Keratinocyte (primary cell): ENCODE measurements at places on chromosomes 6 and 20.

- no peaks in the 10 kb centered on the region for H3K27me3 ChIP-seq
- no peak for DNase-seq
- no peak overlapping the region for H3K4me3 ChIP-seq
Measured at GRCh38 chr6:143485967-143486366, 25.6 kb downstream of the FUCA2 start.

DNA sequence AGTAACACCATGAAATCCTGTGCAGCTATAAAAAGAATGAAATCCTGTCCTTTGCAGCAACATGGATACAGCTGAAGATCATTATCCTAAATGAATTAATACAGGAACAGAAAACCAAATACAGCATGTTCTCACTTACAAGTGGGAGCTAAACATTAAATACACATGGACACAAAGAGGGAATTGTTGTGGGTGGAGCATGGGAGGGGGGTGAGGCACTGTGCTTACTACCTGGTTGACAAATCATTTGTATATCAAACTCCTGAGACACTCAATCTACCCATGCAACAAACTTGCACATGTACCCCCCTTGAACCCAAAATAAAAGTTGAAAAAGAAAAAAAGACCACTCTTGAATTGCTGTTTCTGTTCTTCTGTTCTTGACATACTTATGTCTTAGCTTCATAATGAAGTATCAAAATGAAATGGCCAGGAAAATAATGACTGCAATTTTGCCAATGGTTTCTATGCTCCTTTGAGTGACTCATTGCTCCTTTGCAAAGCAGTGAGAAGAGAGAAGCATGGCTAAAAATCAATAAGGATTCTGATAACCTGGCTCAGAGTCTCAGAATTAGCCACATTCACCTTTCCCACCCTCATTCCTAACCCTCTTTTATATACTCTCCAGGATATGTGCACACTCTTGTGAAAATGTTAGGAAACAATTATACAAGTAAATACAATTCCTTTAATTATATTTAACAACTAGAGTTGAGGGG, 71.0 kb downstream of the CYP39A1 start:
- DNase-seq = no peak
- H3K27ac ChIP-seq = no peak overlapping the region
- H3K36me3 ChIP-seq = no peaks in the 10 kb centered on the region
- H3K4me3 ChIP-seq = no peak overlapping the region

- no peak overlapping the region for H3K27ac ChIP-seq
- H3K36me3 ChIP-seq = no peaks in the 10 kb centered on the region
- no peak for DNase-seq
Measured at GRCh38 chr20:61744691-61745396, 320.8 kb downstream of the TAF4 start.

GRCh38 chr6:53744321-53744720, 50.5 kb upstream of the LRRC1 start:
- no peak overlapping the region for H3K27ac ChIP-seq
- H3K4me1 ChIP-seq = peaks cover 23% of the 10 kb centered on the region
- DNase-seq = no peak
- no peak overlapping the region for H3K4me3 ChIP-seq

GRCh38 chr20:53149890-53150205, 177.7 kb downstream of the TSHZ2 start:
- no peaks in the 10 kb centered on the region for H3K27me3 ChIP-seq
- no peaks in the 10 kb centered on the region for H3K4me1 ChIP-seq
- no peak overlapping the region for H3K27ac ChIP-seq
- no peaks in the 10 kb centered on the region for H3K36me3 ChIP-seq
- DNase-seq = no peak
- no peak overlapping the region for H3K4me3 ChIP-seq

GRCh38 chr6:58073263-58073662, 755.8 kb downstream of the PRIM2 start:
- no peak overlapping the region for H3K4me3 ChIP-seq
- DNase-seq = no peak
- H3K4me1 ChIP-seq = no peaks in the 10 kb centered on the region
- H3K27me3 ChIP-seq = no peaks in the 10 kb centered on the region
- H3K36me3 ChIP-seq = no peaks in the 10 kb centered on the region

GRCh38 chr6:56314683-56315523, 67.5 kb upstream of the COL21A1 start:
- no peak overlapping the region for H3K27ac ChIP-seq
- no peak overlapping the region for H3K4me3 ChIP-seq
- no peak for DNase-seq
- no peaks in the 10 kb centered on the region for H3K27me3 ChIP-seq
- no peaks in the 10 kb centered on the region for H3K36me3 ChIP-seq
- no peaks in the 10 kb centered on the region for H3K4me1 ChIP-seq

- H3K36me3 ChIP-seq = no peaks in the 10 kb centered on the region
- H3K4me3 ChIP-seq = no peak overlapping the region
- DNase-seq = no peak
- peak overlapping the region; percentile 84 for H3K27ac ChIP-seq
- no peaks in the 10 kb centered on the region for H3K27me3 ChIP-seq
Measured at GRCh38 chr20:54190217-54190616, 16.4 kb upstream of the CYP24A1 start.

- DNase-seq = peak; percentile 21
- H3K4me3 ChIP-seq = no peak overlapping the region
Measured at GRCh38 chr6:122530440-122531046, 58.9 kb upstream of the SERINC1 start.

DNA sequence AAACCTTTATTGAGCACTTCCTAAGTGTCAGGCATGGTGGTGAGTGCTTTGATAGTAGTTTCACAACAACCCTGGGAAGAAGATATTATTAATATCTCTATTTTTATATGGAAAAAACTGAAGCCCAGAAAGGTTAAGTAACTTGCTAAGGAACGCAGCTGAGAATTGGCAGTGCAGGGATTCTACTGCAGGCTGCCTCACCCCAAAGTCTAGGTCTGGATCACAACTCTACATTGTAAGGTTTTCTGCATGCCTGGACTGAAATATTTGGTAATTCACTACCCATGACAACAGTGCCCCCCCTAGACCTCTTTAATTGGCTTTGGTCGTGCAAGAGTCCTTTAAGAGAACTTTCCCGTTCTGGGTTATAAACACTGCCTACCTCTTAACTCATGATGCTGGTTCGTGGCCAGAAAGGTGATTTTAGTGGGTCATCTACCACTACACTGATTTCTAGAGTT, 67.1 kb upstream of the KCNQ5 start:
- H3K4me3 ChIP-seq = peak overlapping the region; percentile 56
- no peaks in the 10 kb centered on the region for H3K36me3 ChIP-seq
- H3K4me1 ChIP-seq = peaks cover 41% of the 10 kb centered on the region
- peak overlapping the region; percentile 88 for H3K27ac ChIP-seq
- no peaks in the 10 kb centered on the region for H3K27me3 ChIP-seq

DNA sequence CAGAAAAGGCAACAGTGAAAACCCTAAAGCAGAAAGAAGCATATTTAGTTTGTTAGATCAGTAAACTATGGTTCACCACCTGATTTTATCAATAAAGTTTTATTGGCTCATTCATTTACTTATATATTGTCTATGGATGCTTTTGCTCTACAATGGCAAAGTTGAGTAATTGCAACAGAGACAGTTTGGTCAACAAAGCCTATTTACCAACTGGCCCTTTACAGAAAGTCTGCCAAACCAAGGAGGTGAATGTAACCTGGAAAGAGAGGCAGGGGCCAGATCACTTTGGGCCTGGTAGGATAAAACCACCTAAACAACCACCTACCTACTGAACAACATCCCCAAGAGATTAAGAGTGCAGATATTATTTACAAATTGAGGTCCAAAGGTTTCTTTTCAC, 19.4 kb downstream of the SAYSD1 start:
- H3K36me3 ChIP-seq = no peaks in the 10 kb centered on the region
- H3K4me3 ChIP-seq = no peak overlapping the region
- H3K27ac ChIP-seq = no peak overlapping the region
- no peaks in the 10 kb centered on the region for H3K27me3 ChIP-seq
- no peaks in the 10 kb centered on the region for H3K4me1 ChIP-seq

- DNase-seq = no peak
- no peaks in the 10 kb centered on the region for H3K27me3 ChIP-seq
- no peak overlapping the region for H3K27ac ChIP-seq
- no peaks in the 10 kb centered on the region for H3K4me1 ChIP-seq
Measured at GRCh38 chr6:112437058-112437457, 89.9 kb downstream of the RFPL4B start.
